ENCODE measurements at places on chromosomes 2 and 18. TPM values are rescaled to one million over a fixed set of nuclear protein-coding genes. Genes with fewer than 3 reads are reported as not detected.

UGT1A4 gene
- 0.21 TPM for total RNA-seq

- no peaks in the 10 kb centered on the region for H3K36me3 ChIP-seq
- no peak overlapping the region for H3K4me3 ChIP-seq
- H3K27me3 ChIP-seq = no peaks in the 10 kb centered on the region
- no peak overlapping the region for H3K27ac ChIP-seq
- H3K4me1 ChIP-seq = peaks cover 5% of the 10 kb centered on the region
These were observed 108.3 kb downstream of the SMAD7 start for GRCh38 chr18:48842259-48843061.

- no peaks in the 10 kb centered on the region for H3K4me1 ChIP-seq
- no peak overlapping the region for H3K27ac ChIP-seq
- H3K27me3 ChIP-seq = no peaks in the 10 kb centered on the region
- H3K36me3 ChIP-seq = no peaks in the 10 kb centered on the region
- no peak for DNase-seq
These were observed 69.4 kb downstream of the TXNL1 start for GRCh38 chr18:56568986-56569385.

ANKRD23 gene
- 3.5 TPM for total RNA-seq

GRCh38 chr2:98484121-98484557 lies 39.5 kb downstream of the INPP4A start:
- DNase-seq = no peak
- no peaks in the 10 kb centered on the region for H3K27me3 ChIP-seq
- no peak overlapping the region for H3K4me3 ChIP-seq
- peak overlapping the region; percentile 89 for H3K27ac ChIP-seq
- H3K36me3 ChIP-seq = no peaks in the 10 kb centered on the region

- H3K36me3 ChIP-seq = peaks cover 2% of the 10 kb centered on the region
- no peak overlapping the region for H3K4me3 ChIP-seq
- no peak for DNase-seq
- peaks cover 4% of the 10 kb centered on the region for H3K4me1 ChIP-seq
These were observed 23.4 kb downstream of the NEMP2 start for GRCh38 chr2:190511104-190511503.

ANKRD62 gene
- total RNA-seq = not detected

- DNase-seq = no peak
- H3K4me1 ChIP-seq = no peaks in the 10 kb centered on the region
- no peaks in the 10 kb centered on the region for H3K27me3 ChIP-seq
- H3K4me3 ChIP-seq = no peak overlapping the region
These were observed 103.8 kb downstream of the GREB1L start for GRCh38 chr18:21345840-21346239.

PID1 gene
- total RNA-seq = not detected

DNA sequence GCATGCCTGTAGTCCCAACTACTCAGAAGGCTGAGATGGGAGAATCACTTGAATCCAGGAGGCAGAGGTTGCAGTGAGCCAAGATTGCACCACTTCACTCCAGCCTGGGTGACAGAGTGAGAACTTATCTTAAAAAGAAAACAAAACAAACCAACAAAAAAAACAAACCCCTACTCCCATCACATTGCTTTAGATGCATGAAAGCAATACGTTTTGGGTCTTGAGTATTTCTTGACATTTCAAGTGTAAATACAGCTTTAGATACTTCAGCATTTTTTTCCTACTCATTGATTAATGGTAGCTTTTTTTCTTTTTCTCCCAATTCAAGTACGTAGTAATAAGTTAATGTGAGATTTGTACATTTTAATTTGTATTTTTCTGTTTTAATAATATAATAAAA lies 20.3 kb downstream of the RASGRP3 start:
- peaks cover 75% of the 10 kb centered on the region for H3K4me1 ChIP-seq
- peak overlapping the region; percentile 69 for H3K27ac ChIP-seq
- H3K36me3 ChIP-seq = peaks cover 8% of the 10 kb centered on the region
- no peaks in the 10 kb centered on the region for H3K27me3 ChIP-seq

DNA sequence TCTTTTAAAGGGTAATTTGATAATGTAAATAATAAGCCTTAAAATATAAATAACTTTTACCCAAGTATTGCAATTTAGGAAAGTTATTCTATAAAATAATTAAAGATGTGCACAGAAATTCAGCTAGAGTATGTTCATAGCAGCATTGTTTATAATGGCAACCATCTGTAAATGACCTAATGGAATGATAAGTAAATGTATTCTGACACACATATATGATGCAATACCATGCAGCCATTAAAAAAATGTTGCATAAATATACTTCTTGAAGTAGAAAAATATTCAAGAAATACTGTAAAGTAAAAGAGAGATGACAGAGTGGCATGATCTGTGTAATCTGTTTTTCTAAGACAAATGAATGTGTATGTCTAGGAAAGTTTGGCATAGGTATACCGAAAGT lies 545.7 kb downstream of the ZEB2 start:
- H3K4me3 ChIP-seq = no peak overlapping the region
- H3K36me3 ChIP-seq = no peaks in the 10 kb centered on the region
- H3K27me3 ChIP-seq = no peaks in the 10 kb centered on the region
- H3K27ac ChIP-seq = no peak overlapping the region
- H3K4me1 ChIP-seq = no peaks in the 10 kb centered on the region
- no peak for DNase-seq

TMEM198 gene
- total RNA-seq = 1.1 TPM

- no peaks in the 10 kb centered on the region for H3K27me3 ChIP-seq
- peaks cover 7% of the 10 kb centered on the region for H3K4me1 ChIP-seq
- no peaks in the 10 kb centered on the region for H3K36me3 ChIP-seq
- H3K4me3 ChIP-seq = no peak overlapping the region
These were observed 241.4 kb upstream of the ACVR2A start for GRCh38 chr2:147603447-147603846.

DNA sequence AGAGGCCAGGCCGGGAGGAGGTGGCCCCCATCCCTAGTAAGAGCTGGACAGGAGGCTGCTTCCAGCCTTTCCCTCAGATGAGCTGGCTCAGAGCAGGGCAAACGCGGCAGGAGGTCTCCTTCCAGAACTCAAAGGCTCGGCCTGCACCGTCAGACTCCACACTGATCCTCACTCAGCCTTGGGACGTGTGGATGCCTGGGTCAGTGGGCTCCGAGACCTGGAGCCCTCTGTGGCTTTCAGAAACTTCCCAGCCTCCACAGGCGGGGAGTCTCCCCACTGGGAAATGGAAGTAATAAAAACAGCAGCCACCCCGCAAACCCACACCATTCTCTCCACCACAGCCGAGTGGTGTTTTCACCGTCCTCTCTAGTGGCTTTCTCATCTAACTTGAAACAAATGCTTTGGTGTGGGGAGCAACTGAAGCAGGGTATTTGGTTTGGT lies 54.3 kb downstream of the INPP5D start:
- peak overlapping the region; percentile 20 for H3K27ac ChIP-seq
- H3K27me3 ChIP-seq = no peaks in the 10 kb centered on the region
- H3K36me3 ChIP-seq = peaks cover 26% of the 10 kb centered on the region
- no peak overlapping the region for H3K4me3 ChIP-seq

DNA sequence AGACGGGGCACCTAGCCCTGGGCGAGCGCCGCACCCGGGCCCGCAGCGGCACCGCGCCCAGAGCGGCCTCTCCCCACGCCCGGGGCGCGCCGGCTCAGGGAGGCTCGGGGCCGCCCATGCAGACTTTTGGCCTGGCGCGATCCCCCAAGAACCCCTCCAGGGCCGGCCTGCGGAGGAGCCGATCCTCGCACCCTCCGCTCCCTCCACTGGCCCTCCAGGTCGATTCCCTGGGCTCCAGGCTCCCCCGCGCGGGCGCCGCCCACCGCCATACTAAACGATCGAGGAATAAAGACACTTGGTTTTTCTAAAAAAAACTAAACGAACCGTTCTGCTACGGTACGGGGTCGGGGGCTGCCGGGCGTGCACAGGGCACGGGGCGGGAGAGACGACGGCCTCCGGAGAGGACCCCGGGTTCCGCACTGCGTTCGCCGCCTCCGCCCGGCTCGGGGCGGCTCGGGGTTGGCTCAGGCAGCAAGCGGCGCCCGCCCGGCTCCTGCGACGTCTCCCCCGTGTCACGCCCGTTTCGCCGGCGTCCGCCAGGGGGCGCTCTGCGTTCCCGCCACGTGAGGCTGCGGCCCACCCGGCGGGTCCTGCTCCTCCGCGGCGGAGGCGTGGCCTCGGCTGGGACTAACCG lies 365 bp upstream of the KHK start:
- DNase-seq = peak; percentile 73
- H3K4me3 ChIP-seq = peak overlapping the region; percentile 85
- H3K4me1 ChIP-seq = peaks cover 19% of the 10 kb centered on the region
- H3K27me3 ChIP-seq = no peaks in the 10 kb centered on the region
